ENCODE measurements at places on chromosomes 11 and 22.

GRCh38 chr11:69700278-69701140 is 3.3 kb downstream of the FGF19 start:
- DNase-seq = peak; percentile 23

- no peak for DNase-seq
Observed at GRCh38 chr11:32105871-32106560, 15.1 kb downstream of the RCN1 start.

- no peak for DNase-seq
Observed at GRCh38 chr11:69922596-69923111, 103.4 kb upstream of the FGF3 start.

DNA sequence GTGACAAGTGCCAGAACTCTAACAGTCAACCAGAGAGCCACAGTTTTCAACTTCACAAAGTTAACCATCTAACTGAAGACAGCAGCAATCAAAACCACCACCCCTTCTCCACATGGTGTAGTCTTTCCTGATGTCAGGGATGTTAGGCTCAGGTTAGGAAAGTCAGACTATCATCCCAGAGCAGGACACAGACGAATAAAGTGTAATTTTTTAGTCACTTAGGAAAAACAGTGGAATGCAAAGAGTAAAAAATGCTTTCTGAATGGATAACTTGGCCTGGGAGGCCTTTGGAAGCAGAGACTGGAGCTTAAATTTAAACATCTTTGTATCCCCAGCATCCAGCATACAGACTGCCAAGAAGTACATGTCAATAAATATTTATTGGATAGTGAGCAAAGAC is 15.4 kb downstream of the OR51B4 start:
- DNase-seq = no peak

GRCh38 chr11:95487391-95487790 is 256.4 kb upstream of the SESN3 start:
- DNase-seq = no peak

DNA sequence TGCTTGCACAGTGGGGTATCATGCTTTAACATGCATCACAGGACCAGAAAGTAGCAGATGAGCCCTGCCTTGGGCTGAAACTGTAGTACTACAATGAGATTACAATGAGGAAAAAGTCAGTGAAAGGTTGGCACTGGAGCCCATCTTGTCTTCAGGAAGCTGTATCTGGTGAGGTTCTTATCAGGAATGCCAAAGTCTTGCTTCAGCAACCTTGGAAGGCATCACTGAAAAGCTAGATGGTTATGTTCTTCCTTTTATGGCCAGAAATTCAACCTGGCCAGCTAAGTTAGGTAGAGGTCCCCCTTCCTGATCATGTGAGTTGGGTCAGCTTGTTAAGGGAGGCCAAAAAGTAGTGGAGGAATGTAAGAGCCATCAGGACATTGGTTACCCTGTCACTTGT is 254.0 kb upstream of the FAT3 start:
- no peak for DNase-seq

GRCh38 chr22:17896586-17896985 is 122.3 kb upstream of the BID start:
- DNase-seq = no peak

All from HS-27A (cell line).